ENCODE measurements at places on chromosomes 13 and 19. TPM values are rescaled to one million over a fixed set of nuclear protein-coding genes. Genes with fewer than 3 reads are reported as not detected.

DNA sequence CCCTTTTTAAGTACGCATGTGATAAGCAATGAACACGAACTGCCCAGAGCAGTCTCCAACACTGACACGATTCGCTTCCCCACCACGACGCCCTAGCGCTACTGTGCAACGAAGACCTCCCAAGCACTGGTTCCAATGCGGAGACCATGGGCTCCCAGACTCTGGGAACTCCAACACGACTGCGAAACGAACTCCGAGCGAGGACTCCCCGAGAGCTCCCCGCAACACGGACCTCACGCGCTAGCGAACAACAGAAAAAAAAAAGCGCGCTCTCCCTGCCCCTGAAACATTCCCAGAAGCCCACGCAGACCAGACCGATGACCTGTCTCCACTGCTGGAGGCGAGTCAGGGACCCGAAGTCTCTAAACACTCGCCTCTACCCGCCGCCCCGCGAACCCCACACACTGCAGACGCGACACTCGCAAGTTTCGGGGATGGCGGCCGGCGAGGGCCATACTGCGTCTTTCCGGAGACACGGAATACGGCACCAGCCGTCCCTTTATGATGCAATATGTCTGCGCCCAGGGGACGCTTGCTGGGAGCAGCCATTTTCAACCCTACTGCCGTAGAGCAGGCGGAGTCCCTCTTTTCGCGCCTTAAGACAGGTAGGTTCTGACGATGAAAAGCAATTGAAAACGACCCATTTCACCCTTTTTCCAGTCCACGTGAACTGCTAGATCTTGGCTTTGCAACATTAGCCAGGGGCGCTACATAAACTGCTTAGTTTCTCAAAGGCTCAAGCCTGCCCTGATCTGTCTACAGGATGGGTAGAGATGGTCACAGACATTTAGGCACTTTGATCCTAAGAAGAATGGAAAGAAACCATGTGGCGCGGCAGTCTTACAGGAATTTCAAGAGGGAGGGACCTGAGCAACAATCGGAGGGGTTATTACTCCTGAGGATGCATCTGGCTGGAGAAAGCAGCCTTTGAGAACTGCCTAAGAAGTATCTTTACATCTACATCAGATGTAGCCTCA is at the start of gene ZNF577:
Gene ZNF577, minus strand, starts transcription at position 430 of the 977 bp plus-strand sequence. CDS start 7,569 bp downstream, outside the sequence.
- peaks cover 3% of the 10 kb centered on the region for H3K36me3 ChIP-seq
- no peak within 1 kb of the TSS for H3K4me3 ChIP-seq
- H3K27ac ChIP-seq = no peak within 1 kb of the TSS
- H3K27me3 ChIP-seq = no peaks in the 10 kb centered on the region
- H3K4me1 ChIP-seq = no peaks in the 10 kb centered on the region

DNA sequence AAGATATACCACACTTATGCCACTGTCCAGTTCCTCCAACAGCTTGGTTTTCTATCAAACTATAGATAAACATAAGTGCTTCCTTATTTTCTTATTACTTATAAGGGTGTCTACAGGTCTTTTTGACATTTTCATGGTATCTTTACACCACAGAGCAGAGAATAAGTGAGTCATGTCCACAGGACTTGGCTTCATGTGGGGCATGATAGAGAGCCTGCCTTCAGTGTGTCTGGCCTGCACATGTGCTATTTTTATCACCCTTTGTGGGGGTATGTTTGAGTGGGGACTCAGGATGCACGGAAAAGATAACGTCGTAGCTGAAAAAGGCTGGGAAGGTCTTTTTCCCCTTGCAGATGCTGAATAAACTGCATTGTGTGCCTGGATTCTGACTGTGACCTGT is 8.1 kb upstream of the STOML3 start:
- H3K4me1 ChIP-seq = no peaks in the 10 kb centered on the region
- no peak overlapping the region for H3K4me3 ChIP-seq
- no peak for DNase-seq

DNA sequence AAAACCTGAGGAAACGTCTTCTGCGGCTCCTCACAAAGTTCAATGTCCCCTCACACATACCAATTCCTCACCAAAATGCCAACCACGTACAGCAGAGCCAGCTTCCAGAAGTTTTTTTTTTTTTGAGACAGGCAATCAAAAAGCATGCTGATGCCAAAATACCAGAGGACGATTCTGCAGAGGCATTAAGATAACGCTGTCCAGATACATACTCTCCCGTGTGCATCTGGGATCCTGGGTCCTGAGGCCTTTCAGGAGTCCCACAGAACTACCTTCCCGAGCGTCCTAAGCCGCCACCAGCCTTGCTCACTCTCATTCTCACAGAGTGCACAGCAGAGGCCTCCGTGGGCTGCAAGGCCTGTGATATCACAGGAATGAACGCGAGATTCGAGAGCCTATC is 5.0 kb downstream of the DCUN1D2 start:
- no peak overlapping the region for H3K4me3 ChIP-seq
- H3K36me3 ChIP-seq = no peaks in the 10 kb centered on the region
- no peaks in the 10 kb centered on the region for H3K27me3 ChIP-seq
- DNase-seq = no peak
- H3K4me1 ChIP-seq = peaks cover 4% of the 10 kb centered on the region

- H3K27ac ChIP-seq = no peak overlapping the region
- no peaks in the 10 kb centered on the region for H3K4me1 ChIP-seq
- H3K36me3 ChIP-seq = no peaks in the 10 kb centered on the region
- H3K27me3 ChIP-seq = no peaks in the 10 kb centered on the region
- no peak overlapping the region for H3K4me3 ChIP-seq
Measured at GRCh38 chr19:4649392-4650047, 10.2 kb downstream of the TNFAIP8L1 start.

DNA sequence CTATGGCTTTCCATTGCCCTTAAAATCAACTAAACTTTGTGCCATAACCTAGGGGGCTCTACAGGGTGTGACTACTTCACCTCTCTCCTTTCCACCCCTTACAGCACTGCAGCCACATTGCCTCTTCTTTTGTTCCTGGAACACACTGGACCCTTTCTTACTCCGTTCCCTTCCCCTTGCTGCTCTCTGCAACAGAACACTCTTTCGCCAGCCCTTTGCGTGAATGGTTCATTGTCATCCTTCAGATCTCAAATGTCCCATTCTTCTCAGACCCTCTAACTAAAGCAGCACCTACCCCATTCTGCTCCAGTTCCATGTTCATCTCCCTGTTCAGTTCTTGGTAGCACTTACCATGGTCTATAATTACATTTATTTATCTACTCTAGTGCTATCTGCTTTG is 208.3 kb downstream of the OXGR1 start:
- H3K27me3 ChIP-seq = no peaks in the 10 kb centered on the region
- no peak overlapping the region for H3K4me3 ChIP-seq
- DNase-seq = no peak
- no peaks in the 10 kb centered on the region for H3K4me1 ChIP-seq
- H3K36me3 ChIP-seq = no peaks in the 10 kb centered on the region

GRCh38 chr13:114025405-114025713 is 51.5 kb upstream of the C13orf46 start:
- H3K27ac ChIP-seq = no peak overlapping the region
- DNase-seq = no peak
- H3K36me3 ChIP-seq = peaks cover 5% of the 10 kb centered on the region
- H3K27me3 ChIP-seq = no peaks in the 10 kb centered on the region

- no peaks in the 10 kb centered on the region for H3K27me3 ChIP-seq
- no peaks in the 10 kb centered on the region for H3K4me1 ChIP-seq
- DNase-seq = no peak
- H3K4me3 ChIP-seq = no peak overlapping the region
- no peak overlapping the region for H3K27ac ChIP-seq
Measured at GRCh38 chr13:110264685-110265275, 42.2 kb downstream of the COL4A1 start.

Gene CCDC70
- total RNA-seq = not detected

Gene ZNF99
- total RNA-seq = not detected

Measured in Panc1 (cell line).